ENCODE measurements at places on chromosomes 2 and 18.

DNA sequence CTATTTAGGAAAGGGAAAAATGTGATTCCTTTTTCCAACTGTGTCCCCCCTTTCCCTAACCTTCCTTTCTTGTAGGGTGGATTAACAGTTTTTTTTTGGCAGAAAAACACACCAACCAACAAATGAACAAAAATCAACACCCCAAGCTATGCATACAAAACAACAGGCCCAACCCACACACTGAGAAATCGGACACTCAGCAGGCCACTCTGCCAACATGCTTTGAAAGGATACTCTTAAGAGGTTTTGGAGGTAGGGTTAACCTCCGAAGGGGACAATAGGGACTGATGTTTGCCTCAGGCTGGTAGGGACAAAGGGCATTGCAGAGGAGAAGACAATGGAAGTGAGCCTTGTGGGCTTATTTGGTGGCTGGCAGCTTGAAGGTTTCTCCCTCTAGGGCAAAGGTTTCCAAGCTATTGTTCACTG is 33.1 kb upstream of the POLE4 start:
- no peak for DNase-seq

GRCh38 chr2:205590759-205591158 is 91.5 kb upstream of the NRP2 start:
- no peak for DNase-seq

DNA sequence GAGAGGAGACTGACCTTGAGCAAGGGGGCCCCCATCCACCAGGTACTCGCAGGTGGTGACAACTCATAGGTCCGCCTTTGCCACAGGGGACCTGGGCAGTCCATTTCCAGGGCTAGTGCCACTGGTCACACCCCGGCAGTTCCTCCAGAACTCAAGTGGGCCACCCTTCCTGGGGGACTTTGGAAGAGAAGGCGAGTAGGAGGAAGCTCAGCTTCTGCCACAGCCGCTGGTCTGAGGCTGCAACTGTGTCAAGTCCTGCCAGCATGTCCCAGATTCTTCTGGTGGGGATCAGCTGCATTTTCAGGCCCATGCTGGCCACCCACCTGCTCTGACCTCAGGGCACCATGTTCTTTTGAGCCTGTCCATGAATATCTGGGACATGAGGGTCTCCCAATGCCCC is 423.9 kb upstream of the MYT1L start:
- DNase-seq = no peak

DNA sequence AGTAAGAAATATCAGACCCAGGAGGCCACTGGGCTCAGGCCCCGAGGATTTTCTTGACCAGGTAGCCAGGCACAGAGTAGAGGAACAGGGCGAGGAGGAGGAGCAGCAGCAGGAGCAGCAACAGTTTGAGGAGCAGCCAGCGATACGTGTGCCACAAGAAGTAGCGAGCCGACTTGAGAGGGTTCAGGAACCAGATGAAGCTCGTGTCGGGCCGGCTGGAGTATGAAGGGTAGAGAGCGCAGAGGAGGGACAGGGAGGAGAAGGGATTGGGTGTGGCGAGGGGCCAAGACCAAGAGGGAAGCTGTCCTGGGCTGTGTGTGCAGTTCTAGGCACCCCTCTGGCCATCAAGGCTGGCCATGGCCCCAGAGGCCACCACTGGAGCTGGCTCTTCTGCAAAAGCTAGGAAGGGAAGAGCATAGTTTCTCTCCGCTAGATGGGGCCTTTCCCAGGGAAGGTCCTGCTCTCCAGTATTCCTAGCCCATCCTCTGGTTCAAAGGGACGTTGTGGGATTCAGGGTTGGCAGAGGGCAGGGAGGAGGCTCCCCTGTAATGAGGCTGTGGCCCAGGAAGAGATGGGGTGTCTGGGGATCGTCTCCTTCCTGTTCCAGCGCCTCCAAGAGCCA is 17.8 kb downstream of the OTOF start:
- no peak for DNase-seq

DNA sequence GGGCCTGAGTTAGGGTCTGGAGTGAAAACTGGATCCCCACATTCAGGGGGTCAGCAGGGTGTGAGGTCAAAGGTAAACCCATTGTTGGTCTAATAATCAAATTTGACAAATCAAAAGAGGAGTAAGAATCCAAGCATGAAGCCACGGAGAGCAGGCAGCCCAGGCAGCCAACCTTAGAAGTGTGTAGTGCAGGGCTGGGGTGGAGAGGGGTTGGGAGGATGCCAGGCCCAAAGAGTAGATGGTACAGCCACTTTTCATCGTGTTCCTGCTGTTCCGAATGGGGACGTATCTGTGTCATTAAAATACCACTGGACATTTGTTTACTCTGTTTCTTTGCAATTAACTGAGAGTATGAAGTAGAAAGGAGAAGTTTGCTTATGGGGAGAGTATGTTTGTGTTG is 16.5 kb upstream of the SPTBN1 start:
- no peak for DNase-seq

GRCh38 chr18:50558157-50558556 is 1.7 kb upstream of the MAPK4 start:
- DNase-seq = peak; percentile 35

GRCh38 chr2:69945441-69945840 is 16.0 kb downstream of the ASPRV1 start:
- no peak for DNase-seq

DNA sequence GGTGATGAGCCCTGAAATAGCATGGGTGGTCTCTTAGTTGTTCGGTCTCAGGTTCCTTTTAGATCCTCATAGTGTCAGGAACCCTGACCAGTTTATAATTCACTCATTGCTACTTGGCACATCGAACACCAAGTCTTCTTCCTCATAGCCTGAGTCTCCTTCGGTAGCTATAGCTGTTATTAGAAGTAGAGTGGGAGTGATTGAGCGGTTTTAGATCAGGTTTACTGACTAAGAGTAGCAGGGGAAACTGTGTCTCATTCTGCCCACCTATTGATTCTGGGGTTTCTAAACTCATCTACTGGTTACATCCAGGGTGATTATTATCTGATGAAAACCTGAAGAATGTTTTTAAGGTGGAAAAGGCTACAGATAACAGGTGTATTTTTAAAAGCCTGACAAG is 114.6 kb downstream of the SETBP1 start:
- no peak for DNase-seq

DNA sequence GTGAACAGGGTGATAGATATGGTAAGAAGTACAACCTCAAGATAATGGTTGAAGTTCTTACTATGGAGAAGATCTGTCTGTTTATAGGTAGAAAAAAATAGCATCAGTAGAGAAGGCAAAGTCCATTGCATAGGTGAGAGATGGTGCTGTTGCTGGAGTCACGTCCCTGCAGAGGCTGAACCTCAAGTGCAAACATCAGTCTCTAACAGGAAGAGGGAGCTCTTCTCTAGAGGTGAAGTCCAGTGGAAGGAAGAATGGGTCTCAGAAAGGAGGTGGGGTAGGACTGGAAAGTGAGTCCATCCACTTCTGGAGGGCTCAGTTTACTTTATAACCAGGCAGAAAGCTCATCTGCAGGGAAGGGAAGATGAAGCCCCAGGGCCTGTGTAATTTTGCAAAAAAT is 337.7 kb downstream of the MEIS1 start:
- DNase-seq = no peak
